Muscle of back (tissue), 13 donors: ENCODE measurements at places on chromosomes 13 and 19.

- no peak for DNase-seq
Measured at GRCh38 chr19:50729894-50730293, 6.7 kb downstream of the CLEC11A start.

- no peak for DNase-seq
Measured at GRCh38 chr13:26412936-26413716, 144.4 kb upstream of the WASF3 start.

DNA sequence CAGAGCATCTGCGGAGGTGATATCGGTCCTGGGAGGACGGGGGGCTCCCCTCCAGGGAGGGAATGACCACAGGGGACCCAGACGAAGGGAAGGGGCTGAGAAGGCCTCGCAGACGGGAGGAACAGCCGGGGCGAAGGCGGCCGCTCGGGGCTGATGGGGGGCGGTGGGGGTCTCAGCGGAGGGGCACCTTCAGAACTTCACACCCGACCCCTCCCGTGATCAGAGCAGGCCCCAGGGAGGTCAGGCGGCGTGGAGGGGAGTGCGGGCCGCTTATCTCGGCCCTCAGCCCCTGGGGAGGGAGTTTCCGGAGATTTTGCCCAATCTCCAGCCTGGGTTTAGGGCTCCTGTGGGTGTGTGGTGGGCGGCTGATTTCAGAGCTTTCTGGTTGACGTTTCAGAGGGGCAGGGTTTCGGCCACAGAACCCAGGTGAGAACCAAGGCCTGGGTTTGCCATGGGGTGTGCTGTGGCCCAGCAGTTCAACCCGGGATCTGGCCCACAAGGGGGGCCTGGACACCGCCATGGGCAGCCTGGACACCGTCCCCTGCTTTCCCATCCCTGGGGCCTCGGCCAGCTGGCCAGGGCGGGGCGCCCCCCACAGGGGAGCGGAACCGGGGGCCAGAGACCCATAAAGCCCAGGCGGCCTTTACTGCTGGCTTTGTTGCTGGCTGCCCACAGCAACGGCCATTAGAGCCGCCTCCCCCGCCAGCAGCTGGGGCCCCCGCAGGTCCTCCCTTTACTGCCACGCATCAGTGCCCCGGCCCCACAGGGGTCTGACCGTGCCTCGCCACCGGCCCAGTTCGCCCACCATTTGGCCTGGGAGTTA is 29.0 kb downstream of the ARID3A start:
- DNase-seq: no peak

DNA sequence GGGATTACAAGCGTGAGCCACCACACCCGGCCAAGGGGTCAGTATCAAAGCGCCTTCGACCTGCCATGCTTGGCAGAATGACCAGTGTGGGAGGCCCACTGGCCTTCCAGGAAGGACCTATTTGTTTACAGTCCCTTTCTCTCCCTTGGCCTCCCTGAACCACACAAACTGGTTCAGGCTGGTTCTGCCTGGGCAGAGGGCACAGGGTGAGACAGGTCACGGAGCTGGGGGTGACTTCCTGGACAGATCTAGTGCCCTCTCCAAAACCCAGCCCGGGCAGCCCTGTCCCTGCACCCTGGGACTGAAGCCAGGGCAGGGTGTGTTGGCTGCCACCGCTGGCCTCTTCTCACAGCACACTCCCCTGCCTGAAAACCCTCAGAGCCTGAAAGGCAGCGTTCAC is 11.3 kb downstream of the PLEKHF1 start:
- DNase-seq: no peak

DNA sequence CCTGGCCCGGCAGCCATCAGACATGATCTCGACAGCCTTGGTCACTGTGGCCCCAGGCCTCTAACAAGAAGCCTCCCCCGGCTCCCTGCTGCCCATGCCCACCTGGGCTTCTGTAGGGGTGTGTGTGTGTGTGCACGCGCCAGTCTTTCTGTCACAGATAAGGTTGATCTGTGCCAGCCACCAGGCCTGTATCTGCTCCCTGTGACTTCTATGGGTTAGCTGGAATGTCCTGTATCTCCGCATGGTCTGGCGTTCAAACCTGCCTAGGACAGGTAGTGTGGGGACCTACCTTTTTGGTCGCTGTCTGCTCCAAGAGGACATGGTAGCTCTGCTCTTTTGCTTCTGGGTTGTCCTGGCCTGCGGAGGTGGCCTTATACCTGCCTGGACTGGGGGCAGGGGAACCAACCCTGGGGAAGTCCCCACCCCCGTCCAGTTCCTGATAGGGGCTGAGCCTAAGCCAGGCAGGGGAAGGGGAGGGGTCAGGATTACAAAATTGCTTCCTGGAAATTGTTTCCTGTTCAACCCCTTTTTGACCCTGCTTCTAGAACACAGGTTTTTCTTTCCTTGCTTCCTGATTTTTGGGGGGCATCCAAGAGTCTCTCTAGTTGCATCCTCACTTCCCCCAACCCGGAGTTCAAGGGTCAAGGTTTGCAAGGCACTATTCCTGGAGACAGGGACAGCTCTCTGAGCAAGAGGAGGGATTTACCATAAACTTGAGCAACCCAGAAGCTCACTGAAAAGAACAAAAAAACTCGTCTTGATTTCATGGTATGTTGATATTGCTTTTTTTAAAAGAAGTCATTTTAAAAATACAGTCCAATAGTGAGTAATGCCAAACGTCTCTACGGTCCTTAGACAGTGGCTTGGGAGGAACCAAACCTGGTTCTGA is at the start of gene LRG1:
LRG1 (minus strand) TSS at position 344 of the 889 bp plus-strand sequence; CDS start at position 321, 23 bp downstream.
- DNase-seq: no peak

GRCh38 chr13:47932950-47933923 is 67.8 kb downstream of the SUCLA2 start:
- DNase-seq: peak; percentile 4

GRCh38 chr13:73179650-73180274 is 121.0 kb downstream of the KLF5 start:
- DNase-seq: no peak

GRCh38 chr13:114194853-114195252 is 15.8 kb downstream of the CFAP97D2 start:
- no peak for DNase-seq

GRCh38 chr19:31528261-31528660 is 179.0 kb upstream of the TSHZ3 start:
- DNase-seq: no peak

DNA sequence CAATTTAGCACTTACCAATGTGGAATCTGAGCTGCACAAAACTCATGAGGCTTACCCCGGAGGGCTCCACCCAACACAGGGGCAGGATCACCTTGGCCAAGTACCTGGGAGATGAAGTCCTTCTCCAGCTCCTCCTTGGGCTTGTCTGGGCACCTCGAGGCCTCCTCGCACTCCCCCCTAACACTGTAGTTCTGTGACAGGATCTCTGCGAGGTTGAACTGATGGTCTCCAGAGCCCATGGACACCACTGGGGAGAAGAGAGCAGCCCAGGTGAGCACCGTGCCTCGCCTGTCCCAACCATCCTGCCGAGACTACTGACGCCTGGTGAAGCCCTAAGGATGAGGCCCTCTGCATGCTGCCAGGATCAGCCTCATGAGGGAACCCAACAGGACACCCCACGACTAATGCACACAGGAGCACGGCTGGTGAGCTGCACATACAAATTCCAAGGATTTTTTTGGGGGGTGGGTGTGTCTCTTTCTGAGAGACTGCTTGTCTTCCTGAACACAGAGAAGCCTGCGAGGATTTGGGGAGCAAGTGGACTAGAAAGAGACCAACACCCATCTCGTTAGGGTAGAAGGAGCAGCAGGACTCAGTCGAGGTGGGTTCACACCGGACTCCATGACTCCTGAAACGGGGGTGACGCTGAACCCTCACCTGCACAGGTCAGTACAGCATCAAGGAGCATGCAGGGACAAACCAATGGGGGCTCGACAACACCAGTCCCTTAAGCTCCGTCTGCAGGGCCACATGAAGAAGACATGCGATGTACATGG is 10.1 kb downstream of the MIER2 start:
- no peak for DNase-seq

DNA sequence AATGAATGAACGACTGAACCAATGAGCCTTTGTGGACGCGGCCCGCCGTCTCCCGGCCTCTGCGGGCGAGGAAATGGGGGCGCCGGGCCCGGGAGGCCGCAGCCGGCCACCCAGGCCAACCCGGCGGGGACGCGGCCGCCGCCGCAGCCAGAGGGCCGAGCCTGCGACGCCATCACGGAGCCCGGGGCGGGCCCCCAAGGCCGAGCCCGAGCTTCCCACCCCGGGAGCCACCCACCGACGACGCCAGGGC is 216 bp downstream of the SUGP2 start:
- DNase-seq: no peak

DNA sequence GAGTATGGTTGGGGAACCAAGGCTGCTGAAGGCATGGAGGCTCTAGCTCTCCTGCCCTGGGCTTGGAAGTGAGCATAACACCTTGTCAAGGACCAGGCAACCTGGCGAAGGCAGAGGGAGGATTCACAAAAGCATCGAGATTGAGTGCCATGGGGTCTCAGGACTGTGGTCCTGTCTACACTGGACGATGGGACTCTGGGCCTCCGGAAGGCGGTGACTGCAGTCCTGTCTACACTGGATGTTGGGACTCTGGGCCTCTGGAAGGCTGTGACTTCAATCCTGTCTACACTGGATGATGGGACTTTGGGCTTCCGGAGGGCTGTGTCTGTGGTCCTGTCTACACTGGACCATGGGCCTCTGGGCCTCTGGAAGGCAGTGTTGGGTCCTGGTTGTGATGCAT is 290.4 kb downstream of the TEX29 start:
- no peak for DNase-seq

DNA sequence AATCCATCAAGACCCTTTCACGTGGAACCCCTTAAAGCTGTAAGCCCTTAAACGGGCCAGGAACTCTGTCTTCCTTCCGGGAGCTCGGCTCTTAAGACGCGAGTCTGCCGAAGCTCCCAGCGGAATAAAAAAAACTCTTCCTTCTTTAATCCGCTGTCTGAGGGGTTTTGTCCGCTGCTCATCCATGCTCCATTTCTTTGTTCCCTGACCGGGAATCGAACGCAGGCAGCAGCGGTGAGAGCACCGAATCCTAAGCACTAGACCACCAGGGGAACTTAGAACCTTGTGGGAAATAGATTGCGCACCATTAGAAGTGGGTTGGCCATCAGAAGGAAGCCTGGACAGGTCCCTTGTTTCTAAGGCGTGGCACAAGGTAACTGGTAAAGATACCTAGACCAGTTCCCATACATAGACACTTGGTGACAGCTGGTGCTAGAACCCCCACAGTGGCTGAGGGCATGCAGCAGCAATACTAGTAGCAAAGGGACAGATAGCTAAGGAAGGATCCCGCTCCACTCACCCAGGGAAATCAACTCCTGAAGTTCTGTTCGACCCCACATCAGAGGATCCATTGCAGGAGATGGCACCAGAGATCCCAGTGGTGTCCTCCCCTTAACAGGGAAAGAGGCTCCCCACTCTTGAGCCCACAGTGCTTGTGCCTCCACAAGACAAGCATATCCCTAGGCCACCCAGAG is 1.5 kb upstream of the RGCC start:
- DNase-seq: no peak

GRCh38 chr13:32086791-32087441 is 55.3 kb downstream of the FRY start:
- peak; percentile 12 for DNase-seq

GRCh38 chr19:40810160-40810559 is 11.2 kb downstream of the EGLN2 start:
- no peak for DNase-seq

DNA sequence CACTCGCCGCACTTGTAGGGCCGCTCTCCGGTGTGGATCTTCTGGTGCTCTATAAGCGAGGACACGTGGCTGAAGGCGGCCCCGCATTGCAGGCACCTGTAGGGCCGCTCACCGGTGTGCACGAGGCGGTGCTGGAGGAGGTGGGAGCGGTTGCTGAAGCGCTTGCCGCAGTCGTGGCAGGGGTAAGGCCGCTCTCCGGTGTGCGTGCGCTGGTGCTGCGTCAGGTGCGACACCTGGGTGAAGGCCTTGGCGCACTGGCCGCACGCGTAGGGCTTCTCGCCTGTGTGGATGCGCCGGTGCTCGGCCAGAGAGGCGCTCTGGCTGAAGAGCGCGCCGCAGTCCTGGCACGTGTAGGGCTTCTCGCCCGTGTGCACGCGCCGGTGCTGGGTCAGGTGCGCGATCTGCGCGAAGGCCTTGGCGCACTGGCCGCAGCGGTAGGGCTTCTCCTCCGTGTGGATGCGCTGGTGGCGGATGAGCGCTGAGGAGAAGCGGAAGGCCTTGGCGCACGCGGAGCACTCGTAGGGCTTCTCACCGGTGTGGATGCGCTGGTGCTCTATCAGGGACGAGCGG is 7.5 kb downstream of the ZNF835 start:
- DNase-seq: no peak

GRCh38 chr19:33727331-33727998 is 69.2 kb upstream of the KCTD15 start:
- no peak for DNase-seq

GRCh38 chr13:48121733-48122132 is 26.8 kb upstream of the MED4 start:
- DNase-seq: no peak

- DNase-seq: no peak
Measured at GRCh38 chr19:23304238-23304637, 54.0 kb upstream of the ZNF724 start.

DNA sequence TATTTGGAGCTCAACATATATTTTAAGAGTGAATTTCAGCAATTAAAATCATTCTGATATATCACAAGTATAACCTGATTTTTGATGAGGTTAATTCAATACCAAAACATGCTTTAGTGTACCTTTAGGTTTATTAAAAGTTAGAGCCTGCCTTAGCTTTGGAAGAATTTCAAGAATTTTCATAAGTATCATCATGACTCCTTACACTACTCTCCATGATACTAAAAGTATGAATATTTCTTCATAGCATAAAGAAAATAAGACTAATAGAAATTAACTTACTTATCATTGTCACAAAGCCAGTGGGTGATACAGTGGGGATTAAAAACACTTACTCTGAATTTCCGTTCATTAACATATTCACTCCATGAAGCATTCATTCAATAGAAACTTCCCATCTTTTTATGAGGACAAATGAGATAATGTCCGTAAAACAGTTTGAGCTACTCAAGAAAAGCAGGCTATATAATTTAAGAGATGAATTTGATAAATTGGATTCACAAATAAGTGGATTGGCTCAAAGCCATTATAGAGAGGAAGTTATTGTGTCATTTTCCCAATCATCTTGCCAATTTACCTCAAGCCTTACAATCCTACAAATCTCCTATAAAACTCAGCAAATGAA is 214.0 kb downstream of the PCDH9 start:
- no peak for DNase-seq

- no peak for DNase-seq
Measured at GRCh38 chr13:33904431-33904830, 86.5 kb downstream of the RFC3 start.

GRCh38 chr13:62879071-62879470 is 1463.4 kb upstream of the PCDH20 start:
- DNase-seq: peak; percentile 49

GRCh38 chr19:30171795-30172612 is 200.2 kb upstream of the ZNF536 start:
- DNase-seq: no peak
